MG63 (cell line): ENCODE measurements at places on chromosomes 2 and 18. TPM values are rescaled to one million over a fixed set of nuclear protein-coding genes. Genes with fewer than 3 reads are reported as not detected.

Gene DNAH7
- total RNA-seq = 0.43 TPM in 1 of 2 replicates, not detected in the other

Gene ABHD1
- not detected in 2 replicates for total RNA-seq

Gene VWC2L
- total RNA-seq = not detected in 2 replicates

DNA sequence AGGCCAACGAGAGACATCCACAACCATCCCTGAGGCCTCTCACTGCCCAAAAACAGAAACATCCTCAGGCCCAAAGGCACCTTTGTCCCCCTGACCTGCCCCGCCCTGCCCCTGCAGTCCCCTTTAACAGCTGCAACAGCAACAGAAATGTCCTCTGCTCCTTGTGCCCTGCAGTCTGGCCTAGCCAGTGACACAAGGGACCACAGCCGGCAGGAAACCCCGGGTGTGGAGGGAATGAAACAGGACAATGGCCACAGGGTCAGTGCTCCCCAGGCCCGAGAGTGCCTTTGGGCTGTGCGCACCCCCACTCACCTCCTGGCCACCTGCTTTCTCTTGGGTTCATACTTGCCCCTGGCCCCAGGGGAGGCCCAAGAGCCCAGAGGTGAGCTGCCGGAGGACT is 35.6 kb downstream of the SNED1 start:
- DNase-seq = no peak

- no peak for DNase-seq
These were observed 8.9 kb upstream of the DGUOK start for GRCh38 chr2:73917696-73918207.

DNA sequence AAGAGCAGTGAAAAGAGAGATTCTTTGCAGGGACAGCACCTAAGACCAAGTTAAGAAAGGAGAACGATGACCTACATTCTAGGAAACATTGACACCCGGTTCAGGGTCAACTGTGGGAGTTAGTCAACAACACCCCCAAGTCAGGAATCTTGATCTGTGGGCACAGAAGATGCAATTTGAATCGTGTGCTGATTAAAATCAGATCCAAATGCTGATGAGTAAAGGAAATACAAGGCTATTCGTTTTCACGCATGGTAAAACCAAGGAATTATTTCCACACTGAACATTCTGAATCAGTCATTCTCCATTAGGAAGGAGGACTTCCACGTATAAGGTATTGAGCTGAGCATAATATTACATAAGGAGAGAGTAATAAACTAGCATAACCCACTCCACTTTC is 124.2 kb downstream of the COPS8 start:
- no peak for DNase-seq

GRCh38 chr2:237254369-237254861 is 159.5 kb downstream of the COL6A3 start:
- DNase-seq = no peak

DNA sequence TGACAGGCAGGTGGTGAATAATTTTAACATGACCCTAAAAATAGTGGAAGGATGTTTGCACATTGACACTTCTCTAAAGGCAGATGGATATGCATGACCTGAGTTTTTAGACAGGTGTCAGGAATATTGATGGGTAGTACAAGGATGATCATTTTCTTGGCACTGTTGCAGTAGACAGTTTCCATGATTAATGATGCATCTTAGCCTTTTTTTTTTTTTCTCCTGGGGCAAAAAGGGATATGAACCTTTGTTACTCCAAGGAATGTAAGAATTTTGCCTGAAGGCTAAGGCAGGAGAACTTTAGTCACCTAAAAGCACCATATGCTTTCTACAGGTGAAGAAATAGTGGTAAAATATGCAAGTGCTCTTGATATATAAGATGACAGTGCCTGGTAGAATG is 136.3 kb upstream of the CAVIN2 start:
- no peak for DNase-seq

Gene SLC9A2
- not detected in 2 replicates for total RNA-seq

- DNase-seq = no peak
These were observed 257.1 kb upstream of the NRXN1 start for GRCh38 chr2:51289045-51289444.

DNA sequence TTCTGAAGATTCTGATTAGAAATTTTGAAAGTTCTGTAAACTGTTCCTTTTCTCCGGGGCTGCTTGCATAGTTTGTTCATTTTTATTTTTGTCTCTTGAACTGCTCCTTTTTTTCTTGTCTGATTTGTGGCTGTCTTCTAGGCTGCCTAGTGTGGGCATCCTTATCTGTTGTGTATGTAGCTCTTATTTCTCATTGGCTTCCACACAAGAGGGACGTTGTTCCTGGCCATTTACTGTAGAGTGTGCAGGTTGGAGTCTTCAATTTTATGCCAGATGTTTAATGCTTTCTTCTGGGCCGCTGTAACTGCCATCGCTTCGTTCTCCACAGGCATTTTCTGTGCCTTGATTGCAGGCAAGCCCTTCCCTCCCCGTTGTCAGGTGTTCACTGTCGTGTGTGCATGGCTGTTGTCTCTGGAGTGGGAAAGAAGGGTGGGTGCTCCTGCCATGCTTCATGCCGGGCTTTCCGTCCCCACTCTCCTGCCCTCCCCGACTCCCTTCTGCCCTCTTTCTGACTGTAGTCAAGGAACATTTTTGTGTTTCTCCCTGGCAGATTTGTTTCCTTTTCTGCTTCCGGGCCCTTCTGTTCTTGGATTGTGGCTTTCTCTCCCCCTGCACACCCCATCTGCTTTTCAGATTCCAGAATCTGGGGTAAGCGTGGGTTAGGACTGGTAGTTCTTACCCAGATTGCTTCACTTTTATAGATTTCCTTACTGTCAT is 15.5 kb downstream of the CEP192 start:
- DNase-seq = no peak

DNA sequence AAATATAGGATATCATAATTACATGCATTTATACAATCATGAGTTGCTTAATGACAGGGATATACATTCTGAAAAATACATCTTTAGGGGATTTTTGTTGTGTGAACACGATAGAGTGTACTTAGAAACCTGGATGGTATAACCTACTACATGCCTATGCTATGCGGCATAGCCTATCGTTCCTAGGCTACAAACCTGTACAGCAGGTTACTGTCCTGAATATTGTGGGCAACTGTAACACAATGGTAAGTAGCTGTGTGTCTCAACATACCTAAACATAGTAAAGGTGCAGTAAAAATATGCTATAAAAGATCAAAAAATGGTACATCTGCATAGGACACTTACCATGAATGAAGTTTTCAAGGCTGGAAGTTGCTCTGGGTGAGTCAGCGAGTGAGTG is 6.5 kb downstream of the C2orf72 start:
- DNase-seq = no peak

Gene DNAJC5G
- total RNA-seq = not detected in 2 replicates

Gene L3MBTL4
- not detected in 2 replicates for total RNA-seq

Gene C18orf54
- total RNA-seq = 1.7 and 9.8 TPM in 2 replicates

Gene STEAP3
- total RNA-seq = 7.6 and 8.1 TPM in 2 replicates

Gene CCDC68
- total RNA-seq = 0.46 and 1.5 TPM in 2 replicates

GRCh38 chr2:165208094-165208493 is 4.2 kb upstream of the SCN3A start:
- DNase-seq = no peak

Gene ABCA12
- not detected in 2 replicates for total RNA-seq

DNA sequence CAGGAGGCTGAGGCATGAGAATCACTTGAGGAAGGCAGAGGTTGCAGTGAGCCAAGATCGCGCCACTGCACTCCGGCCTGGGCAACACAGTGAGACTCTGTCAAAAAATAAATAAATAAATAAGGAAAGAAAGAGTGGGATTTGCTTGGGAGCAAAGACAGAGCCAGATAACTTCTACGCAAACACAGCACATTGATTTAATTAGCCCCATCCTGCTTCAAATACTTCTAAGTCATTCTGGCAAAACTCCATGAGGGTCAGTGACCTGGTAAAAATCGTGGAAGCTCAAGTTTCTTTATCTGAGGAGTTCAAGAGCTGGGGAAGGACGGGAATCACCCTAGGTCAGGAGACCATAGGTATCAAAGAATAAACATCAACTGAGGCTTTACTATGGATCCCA is 70.6 kb upstream of the TCF7L1 start:
- no peak for DNase-seq

GRCh38 chr2:69584127-69584889 is 59.2 kb downstream of the AAK1 start:
- no peak for DNase-seq

GRCh38 chr2:234967201-234967869 is 15.5 kb downstream of the SH3BP4 start:
- no peak for DNase-seq

- DNase-seq = no peak
These were observed 167.4 kb upstream of the MAP3K20 start for GRCh38 chr2:172908275-172908674.

DNA sequence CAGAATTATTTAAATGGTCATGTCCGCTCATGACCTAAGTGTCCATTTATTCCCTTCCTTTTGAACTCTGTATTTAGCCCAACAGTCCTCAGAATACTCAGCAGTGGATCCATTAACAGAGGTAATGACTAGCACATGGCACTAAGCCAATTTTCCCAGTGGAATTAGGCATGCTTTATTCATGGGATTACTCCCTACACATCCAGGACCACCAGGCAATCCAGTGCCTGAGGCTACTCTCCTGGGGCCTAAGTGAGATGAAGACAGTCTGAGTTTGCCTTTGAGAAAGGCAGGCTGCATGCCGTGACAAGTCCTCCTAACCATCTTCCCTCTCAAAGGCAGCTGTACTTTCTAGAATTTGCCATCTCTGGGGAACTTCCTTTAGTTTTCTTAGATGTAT is 128.6 kb downstream of the SPOPL start:
- no peak for DNase-seq

DNA sequence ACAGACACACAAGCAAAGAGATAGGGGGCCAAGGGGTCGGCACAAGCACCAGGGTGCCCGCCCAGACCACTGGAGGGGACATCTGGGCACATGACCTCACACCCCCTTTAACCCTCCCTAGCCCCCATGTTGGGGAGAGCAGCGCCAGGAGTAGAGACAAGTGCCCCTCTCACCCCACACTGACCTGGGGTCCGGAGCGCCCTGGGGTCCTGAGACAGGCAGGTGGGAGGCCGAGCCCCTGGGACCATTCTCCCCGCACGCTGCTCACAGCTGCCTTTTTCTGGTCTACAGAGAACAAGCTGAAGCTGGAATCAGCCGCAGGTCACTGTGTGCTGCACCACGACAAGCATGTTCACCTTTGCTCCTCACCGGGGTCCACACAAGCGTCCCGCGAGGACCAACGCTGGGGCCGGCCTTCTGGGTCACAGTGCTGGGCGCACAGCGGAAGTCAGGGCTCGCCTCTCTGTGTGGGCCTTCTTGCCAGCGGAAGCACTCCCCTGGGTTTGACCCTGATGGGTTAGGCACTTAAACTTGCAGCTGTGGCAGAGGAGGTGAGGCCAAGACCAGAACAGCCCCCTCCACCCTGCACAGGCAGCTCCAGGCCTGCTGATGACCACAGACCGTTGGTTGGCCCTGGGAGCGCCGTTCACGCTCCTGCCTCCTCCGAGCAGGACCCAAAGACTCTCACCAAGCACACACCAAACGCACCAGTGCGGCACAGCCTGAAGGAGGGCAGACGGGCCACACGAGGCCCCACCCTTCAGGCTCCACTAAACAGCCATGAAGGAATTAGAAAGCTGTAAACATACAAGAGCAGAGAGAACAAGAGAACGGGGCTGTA is 275.3 kb downstream of the EIPR1 start:
- no peak for DNase-seq

Gene SRD5A2
- total RNA-seq = not detected in 2 replicates

GRCh38 chr2:240955306-240956170 is 42.9 kb upstream of the SNED1 start:
- DNase-seq = no peak

DNA sequence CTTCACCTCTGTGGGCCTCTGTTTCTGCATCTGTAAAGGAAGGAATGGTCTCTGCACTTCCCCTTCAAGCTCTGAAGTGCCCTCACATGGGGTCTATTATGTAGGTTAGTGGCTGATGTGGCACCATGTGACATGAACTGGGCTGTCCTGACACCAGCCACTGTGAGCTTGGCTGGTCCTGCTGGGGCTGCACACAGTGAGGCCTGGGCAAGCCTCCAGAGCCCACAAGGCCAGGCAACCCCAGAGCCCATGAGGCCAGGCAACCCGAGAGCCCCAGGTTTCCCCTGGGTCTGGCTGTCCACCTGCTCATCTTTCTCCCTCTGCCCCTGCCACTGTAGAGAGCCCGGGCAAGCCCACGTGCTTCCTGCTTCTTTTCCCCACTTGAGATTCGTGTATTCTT is 150.1 kb upstream of the SMAD2 start:
- DNase-seq = no peak

DNA sequence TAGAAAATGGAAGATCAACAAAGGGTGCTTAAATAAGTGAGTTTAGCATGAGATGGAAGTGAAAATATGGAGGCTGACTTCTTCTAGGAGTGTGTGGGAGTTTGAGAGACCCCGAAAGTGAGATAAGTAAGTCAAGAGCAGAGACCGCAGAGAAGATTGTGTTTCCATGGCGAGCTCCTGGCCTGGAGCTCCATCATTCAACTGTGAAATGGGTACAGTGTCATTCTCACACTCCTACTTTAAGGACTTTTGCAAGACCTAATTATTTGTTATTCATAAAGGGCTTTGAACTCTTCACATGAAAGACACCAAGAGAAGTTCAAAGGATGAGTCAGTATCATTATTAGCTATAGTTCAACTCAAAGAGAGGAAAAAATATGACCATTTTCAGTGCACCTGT is 134.2 kb upstream of the PIK3C3 start:
- DNase-seq = no peak

GRCh38 chr2:2640818-2641217 is 309.7 kb upstream of the MYT1L start:
- DNase-seq = no peak

DNA sequence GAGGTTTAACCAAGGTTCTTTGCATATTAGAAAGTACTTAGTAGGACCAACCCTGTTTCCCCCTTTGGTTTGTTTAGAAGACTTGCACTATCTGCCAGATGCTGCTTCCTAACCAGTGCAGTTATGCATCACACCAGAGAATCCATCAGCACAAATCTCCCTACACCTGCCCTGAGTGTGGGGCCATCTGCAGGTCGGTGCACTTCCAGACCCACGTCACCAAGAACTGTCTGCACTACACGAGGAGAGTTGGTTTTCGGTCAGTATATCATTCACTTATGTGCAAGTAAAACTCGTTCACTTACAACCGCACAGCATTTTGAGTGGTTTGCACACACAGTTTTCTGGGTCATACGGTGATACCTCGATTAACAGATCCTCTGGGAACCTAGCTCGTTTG is 69.7 kb downstream of the ZNF532 start:
- no peak for DNase-seq

Gene DCC
- not detected in 2 replicates for total RNA-seq
